Frontal cortex (tissue), 4 donors: ENCODE measurements at places on chromosomes 4 and X. TPM values are rescaled to one million over a fixed set of nuclear protein-coding genes. Genes with fewer than 3 reads are reported as not detected.

The RNF212 gene
- total RNA-seq = 3.3 TPM

The RFC1 gene
- total RNA-seq = 55.0 TPM

The SLC10A4 gene
- 7.7 TPM for total RNA-seq

The SPANXB1 gene
- total RNA-seq = not detected

The RASL11B gene
- 19.2 TPM for total RNA-seq

The ZXDA gene
- 25.3 TPM for total RNA-seq

The ARX gene
- total RNA-seq = 6.1 TPM

The ATOH1 gene
- total RNA-seq = not detected

The SULT1E1 gene
- 11.4 TPM for total RNA-seq

The C4orf50 gene
- total RNA-seq = 12.2 TPM

The CYP2U1 gene
- 11.4 TPM for total RNA-seq

The HHIP gene
- total RNA-seq = 0.82 TPM

The GLRA3 gene
- total RNA-seq = 6.1 TPM

The CT45A3 gene
- total RNA-seq = not detected

The SUPT20HL2 gene
- not detected for total RNA-seq

The PPP2R2C gene
- 46.9 TPM for total RNA-seq

The HPGD gene
- total RNA-seq = 5.7 TPM

The LRP2BP gene
- total RNA-seq = 6.1 TPM

The GPRASP3 gene
- total RNA-seq = 62.0 TPM

The ADGRG4 gene
- total RNA-seq = not detected

The CFP gene
- 0.82 TPM for total RNA-seq

The STBD1 gene
- 0.41 TPM for total RNA-seq

The NEUROG2 gene
- 36.7 TPM for total RNA-seq

The NUP54 gene
- 128 TPM for total RNA-seq

The ODAPH gene
- not detected for total RNA-seq

The FAM9B gene
- not detected for total RNA-seq

The ABLIM2 gene
- 9.4 TPM for total RNA-seq

The KLF3 gene
- 12.2 TPM for total RNA-seq

The TMPRSS11D gene
- not detected for total RNA-seq

The CSAG3 gene
- not detected for total RNA-seq

The ADRA2C gene
- total RNA-seq = 3.7 TPM

The SSX2B gene
- not detected for total RNA-seq

The SPANXN4 gene
- not detected for total RNA-seq

The KLHL13 gene
- 93.3 TPM for total RNA-seq

The SLC38A5 gene
- total RNA-seq = 25.3 TPM
